ENCODE measurements at places on chromosomes 6 and 20. TPM values are rescaled to one million over a fixed set of nuclear protein-coding genes. Genes with fewer than 3 reads are reported as not detected.

Gene SLC13A3
- total RNA-seq, result 10.7 TPM

Gene XKR7
- total RNA-seq, result not detected

Gene KIF25
- total RNA-seq, result not detected

Gene SNTA1
- total RNA-seq, result 12.1 TPM

Gene SLC2A4RG
- total RNA-seq, result 54.5 TPM

Gene PHACTR3
- 31.5 TPM for total RNA-seq

Gene SOX12
- total RNA-seq, result 1.9 TPM

Gene ENPP4
- total RNA-seq, result 10.7 TPM
